ENCODE measurements at places on chromosomes 11 and 22.

GRCh38 chr11:124841840-124842239 is 23.4 kb upstream of the ROBO3 start:
- no peak for DNase-seq

DNA sequence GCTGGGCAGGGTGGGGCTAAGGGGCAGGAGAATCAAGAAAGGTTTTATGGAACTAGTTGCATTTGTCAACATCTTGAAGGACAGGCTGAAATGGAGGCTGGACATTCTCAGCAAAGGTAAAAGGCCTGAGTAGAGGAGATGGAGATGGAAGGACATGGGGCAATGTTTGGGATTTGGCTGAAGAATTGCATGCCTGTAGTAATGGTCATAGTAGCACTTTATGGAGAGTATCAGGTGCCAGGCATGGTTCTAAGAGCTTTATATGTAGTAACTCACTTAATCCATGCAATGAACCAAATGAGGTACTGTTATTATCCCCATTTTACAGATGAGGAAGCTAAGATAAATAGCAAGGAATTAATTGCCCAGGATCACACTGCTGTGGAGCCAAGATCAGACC is 23.9 kb downstream of the BMAL1 start:
- no peak for DNase-seq

GRCh38 chr22:46133588-46133855 is 16.8 kb upstream of the PPARA start:
- DNase-seq: no peak

DNA sequence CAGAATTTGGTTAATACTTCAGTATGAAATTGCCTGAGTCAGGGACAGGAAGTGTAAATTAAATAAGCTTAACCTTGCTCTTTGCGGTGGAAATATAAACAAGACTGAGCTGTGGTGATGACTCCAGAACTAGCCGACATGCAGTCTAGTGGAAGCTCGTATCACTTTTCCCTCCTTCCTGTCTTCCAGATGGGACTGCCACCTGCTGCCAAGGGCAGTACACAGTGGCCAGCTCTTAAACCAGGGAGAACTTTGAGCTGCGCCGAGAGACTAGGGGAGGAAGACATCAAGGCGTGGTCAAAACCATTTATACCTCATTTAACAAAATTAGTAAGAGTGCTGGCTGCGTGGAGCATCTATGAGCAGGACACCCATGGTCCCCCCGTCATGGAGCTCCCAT is 31.3 kb upstream of the CTTN start:
- no peak for DNase-seq

- peak; percentile 17 for DNase-seq
Observed at GRCh38 chr11:105937738-105938137, 84.3 kb downstream of the MSANTD4 start.

DNA sequence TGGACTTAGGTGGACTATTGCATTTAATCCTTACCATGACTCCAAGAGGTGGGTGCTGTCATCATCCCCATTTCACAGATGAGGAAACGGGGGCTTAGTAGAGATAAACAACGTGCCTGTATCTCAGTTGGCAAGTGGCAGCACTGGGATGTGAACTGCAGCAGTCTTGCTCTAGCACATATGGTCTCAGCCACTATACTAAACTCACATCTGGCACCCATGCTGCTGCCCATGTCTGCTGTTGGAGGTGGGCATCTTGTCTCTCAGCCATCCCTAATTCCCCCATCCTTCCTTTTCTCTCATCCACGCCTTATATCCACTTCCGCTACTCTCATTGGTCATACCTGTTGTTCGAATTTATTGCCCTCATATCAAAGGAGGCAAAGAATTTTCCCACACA is 3.8 kb downstream of the PRG3 start:
- DNase-seq: no peak

DNA sequence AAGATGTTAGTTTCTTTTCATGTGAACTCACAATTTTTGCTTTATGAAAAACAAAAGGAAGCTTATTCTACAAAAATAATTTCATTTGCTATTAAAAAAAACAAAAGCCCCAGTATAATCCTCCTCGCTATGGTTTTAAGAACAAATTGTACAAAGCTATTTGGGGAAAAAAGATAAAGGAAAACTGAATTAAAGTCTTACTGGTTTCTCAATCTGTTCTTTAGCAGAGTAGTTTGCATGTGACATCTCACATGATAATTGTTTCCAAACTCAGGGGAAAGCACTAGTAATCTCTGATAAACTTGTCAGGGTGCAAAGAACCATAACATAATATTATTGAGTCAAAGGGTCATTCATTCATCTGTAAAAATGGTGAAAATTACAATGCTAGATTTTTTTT is 2.9 kb upstream of the DDI1 start:
- DNase-seq: no peak

DNA sequence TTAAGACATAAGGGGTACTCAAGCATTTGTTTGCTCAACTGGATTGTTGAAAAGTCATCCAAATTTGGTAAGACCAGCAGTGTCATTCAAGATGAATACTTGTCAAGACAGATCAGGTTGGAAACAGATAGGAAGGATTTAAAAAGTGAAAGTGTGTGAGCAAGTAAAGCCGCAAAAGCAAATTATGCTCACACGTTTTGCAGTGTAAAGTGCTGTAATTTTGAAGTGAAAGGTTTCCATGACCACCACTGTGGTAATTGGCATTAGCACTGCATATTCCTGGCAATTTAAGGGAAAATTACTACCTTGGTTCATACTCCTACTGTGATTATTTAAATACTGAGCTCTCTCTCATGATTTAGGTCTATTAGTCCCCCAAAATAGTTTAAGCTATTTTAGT is 704.1 kb upstream of the CCDC179 start:
- DNase-seq: no peak

GRCh38 chr11:11563200-11563975 is 58.4 kb downstream of the GALNT18 start:
- no peak for DNase-seq

- no peak for DNase-seq
Observed at GRCh38 chr11:44067266-44067665, 1.2 kb downstream of the ACCS start.

DNA sequence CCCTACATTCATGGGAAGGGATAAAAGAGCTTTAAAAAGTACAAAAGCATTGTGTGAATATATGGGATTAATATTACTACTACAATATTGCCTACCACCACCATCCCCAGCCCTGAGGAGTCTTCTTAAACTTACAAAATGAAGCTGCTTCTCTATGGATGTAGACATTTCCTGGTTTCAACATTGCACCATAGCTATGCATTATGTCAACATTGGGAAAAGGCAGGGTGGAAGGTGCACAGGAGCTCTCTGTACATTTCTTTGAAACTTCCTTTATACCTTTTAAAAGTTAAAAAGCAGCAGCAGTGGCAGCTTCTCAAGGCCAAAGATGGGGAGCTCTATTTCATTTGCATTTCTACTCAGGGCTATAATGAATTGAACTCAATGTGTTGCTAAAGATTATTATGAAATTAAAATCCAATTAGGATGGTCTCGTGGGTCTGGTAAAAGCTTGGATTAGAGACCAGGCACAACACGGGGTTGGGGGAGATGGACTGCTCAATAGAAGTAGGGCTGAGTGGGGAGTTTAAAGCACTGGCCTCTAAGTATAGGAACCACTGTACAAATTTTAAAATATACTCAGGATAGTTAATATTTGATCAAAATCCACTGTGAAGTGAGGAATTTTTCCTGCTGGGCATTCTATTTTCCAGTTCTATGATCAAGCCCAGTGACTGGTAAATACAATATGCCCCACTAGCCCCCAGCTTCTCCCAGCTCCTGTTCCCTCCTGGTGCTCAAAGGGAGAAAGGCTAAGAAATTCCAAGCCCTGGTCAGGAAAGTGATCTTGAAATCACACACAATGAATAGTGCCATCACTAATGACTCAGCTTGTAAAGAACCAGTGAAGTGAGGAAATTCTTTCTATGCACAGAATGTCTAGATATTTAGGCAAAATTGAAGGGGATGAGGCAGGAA is 362.7 kb upstream of the CCDC90B start:
- DNase-seq: no peak

DNA sequence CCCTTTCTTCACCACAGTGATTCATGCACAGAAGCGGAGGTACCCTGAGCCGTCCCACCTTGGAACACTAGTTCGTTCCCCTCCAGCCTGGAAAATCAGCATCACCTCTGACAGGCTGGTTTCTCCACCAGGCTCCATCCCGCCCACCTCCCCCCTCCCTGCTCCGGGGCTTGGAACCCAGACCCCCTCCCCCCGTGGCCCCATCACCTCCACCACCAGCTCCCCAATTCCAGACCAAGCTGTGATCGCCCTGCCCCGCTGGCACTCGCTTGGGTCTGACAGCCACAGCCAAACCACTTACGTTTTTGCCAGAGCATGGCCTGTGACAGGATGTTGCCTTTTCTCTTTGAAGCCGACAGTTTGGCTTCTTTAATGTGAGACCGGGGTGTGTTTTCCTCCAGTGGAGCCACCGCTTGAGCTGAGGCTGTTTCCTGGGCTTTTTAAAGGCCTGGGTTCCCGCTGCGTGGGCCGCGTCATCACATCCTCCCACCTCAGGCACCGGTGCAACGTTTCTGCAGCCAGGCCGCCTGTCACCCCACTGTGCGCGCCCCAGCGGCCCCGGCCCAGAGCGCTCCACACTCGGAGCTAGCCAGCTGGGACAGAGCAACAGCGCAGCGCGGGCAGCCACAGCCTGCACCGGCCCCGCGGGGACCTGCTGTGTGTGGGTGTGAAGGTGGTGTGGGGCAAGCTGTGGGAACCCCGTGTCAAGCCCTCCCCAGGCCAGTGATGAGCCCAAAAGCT is at the start of gene POU2AF1:
Gene POU2AF1, minus strand, starts transcription at position 415 of the 741 bp plus-strand sequence. Its CDS starts 98 bp downstream, at position 317.
- DNase-seq: no peak

- DNase-seq: no peak
Observed at GRCh38 chr11:2687223-2687530, 12.6 kb downstream of the KCNQ1OT1 start.

- no peak for DNase-seq
Observed at GRCh38 chr11:77095551-77096490, 6.8 kb upstream of the OMP start.

GRCh38 chr22:29442976-29443375 is 4.6 kb downstream of the RFPL1 start:
- no peak for DNase-seq

DNA sequence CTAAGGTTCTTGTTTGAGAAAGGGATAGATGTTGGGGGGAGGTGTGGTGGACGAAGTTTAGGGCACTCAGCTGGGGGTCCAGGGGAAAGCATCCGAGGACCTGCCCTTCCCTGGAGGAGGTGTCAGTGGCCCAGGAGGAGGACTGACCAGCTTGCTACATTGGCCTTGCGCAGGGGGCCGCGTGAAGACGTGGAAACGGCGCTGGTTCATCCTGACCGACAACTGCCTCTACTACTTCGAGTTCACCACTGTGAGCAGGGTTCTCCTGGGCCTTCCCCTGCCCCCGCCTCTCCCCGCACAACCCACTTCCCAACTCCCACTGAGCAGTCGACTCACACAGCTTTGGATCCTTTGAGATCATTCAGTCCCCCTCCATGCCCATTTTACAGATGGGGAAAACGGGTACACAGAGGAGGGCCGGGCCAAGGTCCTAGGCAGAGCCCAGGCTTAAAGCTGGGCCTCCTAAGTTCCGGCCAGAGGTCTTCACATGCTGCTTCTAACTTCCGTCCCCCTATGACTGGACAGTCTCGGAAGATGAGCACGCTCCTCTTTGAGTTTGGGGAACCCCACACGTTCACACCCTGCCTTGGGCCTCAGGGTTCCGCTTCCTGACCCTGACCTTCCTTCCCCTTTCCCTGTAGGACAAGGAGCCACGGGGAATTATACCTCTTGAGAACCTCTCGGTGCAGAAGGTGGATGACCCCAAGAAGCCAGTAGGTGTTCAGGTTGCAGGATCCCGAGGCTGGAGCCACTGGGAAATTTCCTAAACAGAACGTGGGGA is 28.7 kb downstream of the CYTH4 start:
- no peak for DNase-seq

DNA sequence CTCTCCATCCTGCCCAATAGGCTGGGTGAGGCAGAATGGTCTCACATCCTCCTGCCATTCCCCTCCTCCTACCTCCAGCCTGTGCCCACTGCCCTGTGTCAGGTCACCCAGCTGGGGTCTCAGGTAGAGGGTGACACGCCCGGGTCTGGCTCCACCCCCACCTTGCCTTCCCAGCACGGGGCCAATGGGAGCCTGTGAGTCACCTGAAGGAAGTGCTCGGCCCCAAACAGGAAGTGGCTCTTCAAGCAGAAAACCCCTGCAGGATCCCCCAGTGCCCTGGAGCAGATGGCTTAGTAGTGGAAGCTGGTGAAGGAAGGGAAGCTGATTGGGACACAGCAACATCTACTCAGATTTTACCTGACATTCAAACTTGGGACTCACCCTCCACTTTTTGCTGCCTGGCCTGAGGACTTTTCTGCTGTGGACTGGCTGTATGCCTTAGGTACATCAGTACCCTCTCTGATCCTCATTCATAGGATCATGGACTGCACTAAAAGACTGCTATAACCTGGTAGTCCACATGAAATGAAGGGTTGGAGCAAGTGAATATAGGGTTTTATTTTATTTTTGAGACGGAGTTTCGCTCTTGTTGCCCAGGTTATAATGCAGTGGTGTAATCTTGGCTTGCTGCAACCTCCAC is 33.4 kb downstream of the GDPD5 start:
- DNase-seq: peak; percentile 48

DNA sequence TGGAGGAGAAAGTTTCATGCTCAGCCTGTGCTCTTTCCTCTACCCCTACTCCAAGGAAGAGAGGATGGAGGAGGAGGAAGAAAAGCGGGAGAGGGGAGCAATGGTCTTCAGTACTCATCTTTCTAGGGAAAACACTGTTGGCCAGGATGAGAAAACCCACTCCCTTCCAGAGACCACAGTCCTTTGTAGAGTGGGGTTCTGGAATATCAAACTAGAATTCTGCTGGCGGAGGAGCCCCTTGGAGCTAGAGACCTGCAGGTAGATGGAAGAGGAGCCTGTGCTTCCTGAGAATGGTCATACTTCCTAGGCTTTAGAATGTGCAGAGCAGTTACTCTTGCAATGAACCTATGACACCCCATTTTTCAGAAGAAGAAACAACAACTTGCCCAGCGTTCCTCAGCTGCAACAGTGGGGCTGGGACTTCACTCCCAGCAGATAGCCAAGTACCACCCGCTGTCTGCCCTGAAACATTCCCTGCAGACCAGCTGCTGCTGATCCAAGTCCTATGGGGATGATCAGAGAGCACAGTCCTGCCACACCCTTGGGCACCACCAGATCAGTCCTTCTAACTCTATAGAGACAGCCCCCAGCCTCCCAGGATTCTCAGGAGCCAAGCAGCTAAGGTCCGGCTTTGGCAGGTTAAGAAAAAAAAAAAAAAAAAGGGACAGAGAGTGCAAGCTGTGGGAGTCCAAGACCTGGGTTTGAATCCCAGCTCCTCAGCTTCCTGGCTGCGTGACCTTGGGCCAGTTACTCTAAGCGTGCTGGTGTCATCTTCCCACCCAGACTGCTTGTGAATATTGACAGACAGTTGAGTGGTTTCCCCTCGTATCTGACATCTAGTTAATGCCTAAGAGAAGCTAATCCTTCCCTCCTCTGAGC is 664 bp downstream of the PTGDR2 start:
- no peak for DNase-seq

Measured in iPS-NIHi11 (cell line).